NCI-H226 (cell line): ENCODE measurements at places on chromosomes 3 and 15.

GRCh38 chr3:122618614-122619013, 41.2 kb downstream of the PARP15 start:
- no peak for DNase-seq

- no peak for DNase-seq
Measured at GRCh38 chr3:36919439-36920160, 25.3 kb downstream of the TRANK1 start.

GRCh38 chr15:76401285-76401684, 64.7 kb downstream of the ISL2 start:
- peak; percentile 48 for DNase-seq

DNA sequence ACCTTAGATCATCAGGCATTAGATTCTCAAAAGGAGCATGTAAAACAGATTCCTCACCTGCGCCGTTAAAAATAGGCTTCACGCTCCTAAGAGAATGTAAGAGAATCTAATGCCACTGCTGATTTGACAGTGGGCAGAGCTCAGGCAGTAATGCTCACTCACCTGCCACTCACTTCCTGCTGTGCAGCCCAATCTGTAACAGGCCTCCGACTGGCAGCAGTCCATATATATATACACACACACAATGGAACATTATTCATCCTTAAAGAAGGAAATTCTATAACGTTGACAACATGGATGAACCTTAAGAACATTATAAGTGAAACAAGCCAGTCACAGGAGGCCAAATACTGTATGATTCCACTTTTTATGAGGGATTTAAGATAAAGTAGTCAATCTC, 24.5 kb downstream of the ZNF148 start:
- no peak for DNase-seq

DNA sequence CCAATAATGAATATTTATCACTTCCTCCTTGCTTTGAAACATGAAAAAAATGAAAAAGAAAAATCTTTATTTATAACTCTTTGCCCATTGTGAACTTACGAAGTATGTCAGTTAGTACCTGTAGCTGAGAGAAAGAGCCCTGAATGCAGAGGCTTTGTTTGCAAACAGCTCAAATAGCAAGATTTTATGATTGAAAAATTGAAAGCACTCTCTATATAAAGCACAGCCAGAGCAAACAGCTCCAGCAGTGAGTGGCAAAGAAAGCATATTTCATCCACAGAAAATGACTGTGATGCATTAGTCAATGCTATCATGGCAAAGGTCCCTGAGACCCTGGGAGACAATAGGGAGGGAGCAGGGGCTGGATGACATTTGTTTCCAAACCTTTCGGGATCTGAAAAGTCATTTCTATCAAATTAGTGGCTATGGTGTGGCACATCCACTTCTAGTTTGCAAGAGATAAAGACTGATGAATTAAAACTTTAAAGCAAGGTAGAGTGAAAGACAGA, 576.1 kb downstream of the OTOL1 start:
- DNase-seq = no peak

GRCh38 chr15:82080774-82081173, 35.0 kb upstream of the MEX3B start:
- DNase-seq = no peak

DNA sequence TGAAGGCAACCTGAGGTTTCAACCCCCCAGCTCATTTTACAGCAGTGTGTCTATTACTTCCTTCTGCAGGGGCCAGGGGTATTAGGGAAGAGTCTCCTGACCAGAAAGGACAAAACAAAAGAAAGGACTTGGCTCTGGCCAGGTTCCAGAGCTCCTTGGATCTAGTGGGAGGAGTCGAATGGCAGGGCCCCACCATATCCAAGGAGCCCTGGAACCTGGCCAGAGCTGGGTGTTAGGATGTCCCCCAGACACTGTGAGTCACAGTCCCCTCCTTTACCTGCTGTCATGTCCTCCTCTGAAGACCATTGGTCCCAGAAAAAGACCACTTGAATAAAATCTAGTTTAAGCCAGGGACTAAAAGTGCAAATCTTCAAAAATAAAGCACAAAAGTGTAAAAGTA, 113.2 kb downstream of the EEFSEC start:
- no peak for DNase-seq

DNA sequence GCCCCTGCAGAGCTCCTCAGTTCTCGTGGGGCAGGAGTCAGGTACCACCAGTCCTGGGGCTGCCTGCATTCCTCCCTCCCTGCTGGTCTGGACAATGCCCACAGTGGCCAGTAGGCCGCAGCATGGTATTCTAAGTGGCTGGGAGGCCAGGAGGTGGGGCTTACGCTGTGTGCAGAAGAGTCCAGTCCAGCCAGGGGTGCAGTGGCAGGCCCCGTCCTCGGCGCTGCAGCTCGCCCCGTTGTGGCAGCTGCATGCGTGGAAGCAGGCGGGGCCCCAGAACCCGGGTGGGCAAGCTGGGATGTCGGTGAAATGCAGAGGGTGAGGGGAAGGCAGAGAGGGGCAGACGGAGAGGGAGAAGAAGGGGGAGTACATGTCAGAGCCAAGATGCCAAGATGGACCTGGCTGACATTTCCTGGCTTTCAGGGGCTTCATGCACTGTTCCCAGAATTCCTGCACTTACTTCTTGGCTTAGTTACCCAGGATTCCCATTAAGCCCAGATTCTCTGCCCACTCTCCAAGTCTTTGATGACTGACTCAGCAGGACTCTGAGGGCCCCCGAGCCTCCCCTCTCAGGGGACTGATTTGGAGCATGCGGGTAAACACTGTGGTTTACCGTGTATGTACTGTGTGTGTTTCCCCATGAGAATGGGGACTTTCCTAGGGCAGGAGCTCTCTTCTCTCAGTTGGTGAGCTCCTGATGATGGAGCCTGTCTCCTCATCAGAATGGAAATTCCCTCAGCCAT, 47.5 kb downstream of the RAB11A start:
- peak; percentile 78 for DNase-seq

DNA sequence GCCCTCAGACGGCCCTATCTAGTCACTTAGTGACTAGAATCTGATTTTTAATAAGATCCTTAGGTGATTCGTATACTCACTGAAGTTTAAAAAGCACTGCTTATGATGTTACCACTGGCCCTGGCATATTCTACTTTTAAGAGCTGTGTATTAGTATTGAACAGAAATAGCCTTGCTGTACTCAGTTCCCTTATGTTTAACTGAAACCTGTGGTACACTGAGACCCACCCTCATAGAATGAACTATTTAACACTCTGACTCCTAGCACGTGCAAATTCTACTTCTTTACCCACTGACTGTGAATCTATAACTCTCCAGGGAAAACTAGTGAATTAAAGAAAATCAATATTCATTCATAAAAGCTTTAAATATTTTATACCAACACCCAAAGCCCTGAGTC, 108.9 kb downstream of the CCNL1 start:
- DNase-seq = no peak

DNA sequence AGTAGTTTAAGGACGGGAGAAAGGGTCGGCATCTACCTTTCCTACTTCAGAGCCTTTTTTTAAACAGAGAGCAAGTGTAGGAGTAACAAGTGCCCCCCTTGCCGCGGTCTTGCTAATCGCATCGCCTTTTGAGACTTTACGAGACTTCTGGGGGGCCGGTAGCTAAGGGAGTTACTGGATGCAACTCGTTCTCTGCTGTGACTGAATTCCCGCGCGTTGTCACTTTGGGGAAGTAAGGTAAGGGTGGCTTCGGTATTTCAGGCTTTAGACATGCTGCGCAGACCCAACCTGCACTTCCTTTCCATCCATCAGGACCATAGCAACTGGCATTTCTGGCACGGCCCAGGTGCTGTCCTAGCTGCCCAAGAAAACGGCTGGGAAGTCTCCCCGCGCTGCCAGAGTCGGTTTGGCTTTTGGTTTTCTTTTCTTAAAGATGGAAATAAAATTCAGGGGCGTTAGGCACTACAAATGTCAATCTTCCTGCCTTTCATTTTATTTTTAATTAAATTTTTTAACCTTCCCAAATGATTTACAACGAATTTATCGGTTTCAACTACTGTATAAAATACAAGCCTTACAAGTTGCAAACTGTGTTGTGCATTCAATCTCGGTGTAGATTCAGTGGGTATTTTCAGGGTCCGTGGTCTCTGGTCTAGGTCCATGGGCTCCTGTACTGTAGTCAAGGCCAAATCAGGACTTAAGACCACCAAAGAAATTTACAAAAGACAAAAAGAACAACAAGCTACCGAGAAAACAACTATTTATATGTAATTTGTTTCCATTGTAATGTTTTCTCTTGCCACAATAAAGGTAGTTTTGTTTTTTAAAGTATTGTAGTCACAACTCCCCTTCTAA, 3.5 kb downstream of the MECOM start:
- no peak for DNase-seq

DNA sequence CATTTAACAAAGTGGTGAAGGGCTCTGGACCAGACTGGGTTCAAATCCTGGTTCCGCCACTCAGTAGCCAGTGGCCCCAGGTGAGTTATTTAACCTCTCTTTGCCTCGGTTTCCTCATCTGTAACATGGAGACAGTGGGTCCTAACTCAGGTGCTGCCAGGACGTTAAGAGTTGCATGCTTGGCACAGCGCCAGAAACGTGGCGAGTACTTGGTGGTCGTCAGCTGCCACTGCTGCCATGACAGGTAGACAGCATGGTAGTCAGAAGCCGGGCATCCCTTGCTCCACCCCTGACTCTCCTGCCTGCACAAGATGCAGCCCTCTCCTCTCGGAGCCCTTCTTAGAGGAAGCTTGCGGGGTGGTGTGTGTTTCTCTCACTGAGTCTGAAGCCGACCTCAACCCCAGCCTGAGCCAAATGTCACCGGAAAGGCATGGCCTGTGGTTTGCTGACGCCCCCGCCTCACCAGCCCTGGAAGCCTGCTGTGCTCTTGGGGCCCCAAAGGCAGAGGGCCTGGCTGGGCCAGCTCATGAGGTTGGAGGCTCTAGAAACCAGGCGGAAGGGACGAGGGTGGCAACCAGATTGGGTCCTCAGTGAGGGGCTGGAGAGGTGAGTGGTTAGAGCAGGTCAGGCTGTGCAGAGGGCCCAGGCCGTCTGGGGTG, 160.8 kb upstream of the TLE3 start:
- DNase-seq = no peak

GRCh38 chr15:36359286-36359685, 220.1 kb upstream of the CDIN1 start:
- DNase-seq = no peak

GRCh38 chr3:51940648-51941462, 849 bp downstream of the RRP9 start:
- DNase-seq = no peak

GRCh38 chr3:120449251-120449650, 1.5 kb downstream of the FSTL1 start:
- DNase-seq = no peak

DNA sequence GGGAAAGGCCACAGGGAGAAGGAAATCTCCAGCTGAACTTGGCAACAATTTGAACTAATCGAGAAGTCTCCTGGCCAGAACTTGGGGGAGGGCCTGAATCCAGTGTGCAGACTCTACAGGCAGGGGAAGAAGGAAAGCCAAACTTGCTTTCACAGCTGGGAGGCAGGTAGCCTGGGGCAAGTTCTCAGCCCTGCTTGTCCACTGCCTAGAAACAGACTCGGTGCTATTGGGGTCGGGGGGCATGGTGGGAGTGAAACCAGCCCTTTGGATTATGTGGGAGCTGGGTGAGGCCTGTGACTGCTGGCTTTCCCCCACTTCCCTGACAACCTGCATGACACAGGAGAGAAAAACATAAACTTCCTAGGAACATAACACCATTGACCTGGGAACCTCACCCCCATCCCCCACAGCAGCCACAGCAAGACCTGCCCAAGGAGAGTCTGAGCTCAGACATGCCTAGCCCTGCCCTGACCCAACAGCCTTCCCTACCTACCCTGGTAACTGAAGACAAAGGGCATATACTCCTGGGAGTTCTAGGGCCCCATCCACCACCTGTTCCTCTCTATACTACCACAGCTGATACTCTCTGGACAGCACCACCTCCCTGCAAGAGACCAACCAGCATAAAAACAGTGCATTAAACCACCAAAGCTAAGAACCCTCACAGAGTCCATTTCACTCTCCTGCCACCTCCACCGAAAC, 103.7 kb upstream of the MNS1 start:
- no peak for DNase-seq

DNA sequence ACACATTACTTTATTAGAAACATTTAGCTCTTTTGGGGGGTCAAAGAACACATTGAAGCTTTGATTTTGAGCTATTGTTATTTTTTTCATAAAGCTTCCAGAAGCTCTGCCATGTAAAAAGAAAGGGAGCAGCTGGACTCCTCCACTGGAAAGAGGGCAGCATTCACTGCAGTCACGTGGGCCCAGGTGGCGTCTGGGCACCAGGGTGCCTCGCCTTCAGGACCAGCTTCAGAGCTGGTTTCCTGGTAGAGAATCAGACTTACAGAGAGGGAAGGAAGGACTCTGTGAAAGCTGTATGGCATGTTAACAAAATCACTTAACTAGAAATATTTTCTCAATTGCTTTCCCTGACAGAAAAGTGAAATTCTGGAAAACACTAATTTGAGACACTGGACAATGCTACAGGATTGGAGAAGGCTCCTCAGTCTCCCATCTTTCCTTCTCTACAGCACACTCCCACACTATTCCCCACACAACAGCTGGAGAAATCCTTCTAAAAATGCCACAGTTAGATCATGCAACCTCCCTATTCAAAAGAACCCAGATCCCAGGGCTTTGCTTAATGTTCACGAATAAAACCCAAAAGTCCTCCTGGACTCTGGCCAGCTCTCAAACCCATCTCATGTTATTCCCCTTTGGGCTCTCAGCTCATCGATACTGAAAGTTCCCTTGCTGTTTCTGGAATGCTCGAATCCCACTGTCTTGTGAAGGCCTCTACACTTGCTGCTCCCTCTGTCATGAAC, 83.2 kb downstream of the NFKBIZ start:
- DNase-seq = no peak

- no peak for DNase-seq
Measured at GRCh38 chr3:23916152-23916885, 471 bp downstream of the NKIRAS1 start.

DNA sequence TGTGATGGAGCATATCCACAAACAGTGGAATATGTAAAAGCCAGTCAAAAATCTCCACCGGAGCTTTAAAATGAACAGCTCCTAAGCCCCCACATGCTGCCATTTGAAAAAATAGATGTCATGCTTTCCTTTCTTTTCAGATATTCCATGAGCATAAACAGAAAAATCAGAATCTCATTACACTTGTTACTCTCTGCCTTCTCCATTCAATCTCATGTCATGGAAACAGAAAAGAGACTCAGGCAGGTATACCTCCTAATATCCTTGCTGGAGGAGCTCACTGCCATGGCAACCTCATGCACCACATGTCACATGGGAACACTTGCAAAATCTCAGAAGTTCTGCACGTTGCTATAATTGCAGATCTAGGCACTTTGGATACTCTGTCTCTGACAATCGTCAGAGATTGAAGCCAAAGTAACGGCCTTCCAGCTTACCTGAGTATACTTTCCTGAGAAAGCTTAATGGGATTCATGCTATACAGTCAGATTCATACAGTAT, 317.0 kb upstream of the ADAMTS9 start:
- no peak for DNase-seq

GRCh38 chr3:196181127-196181546, 30.1 kb downstream of the ZDHHC19 start:
- no peak for DNase-seq
